ENCODE measurements at places on chromosomes 16 and 17. TPM values are rescaled to one million over a fixed set of nuclear protein-coding genes. Genes with fewer than 3 reads are reported as not detected.

DNA sequence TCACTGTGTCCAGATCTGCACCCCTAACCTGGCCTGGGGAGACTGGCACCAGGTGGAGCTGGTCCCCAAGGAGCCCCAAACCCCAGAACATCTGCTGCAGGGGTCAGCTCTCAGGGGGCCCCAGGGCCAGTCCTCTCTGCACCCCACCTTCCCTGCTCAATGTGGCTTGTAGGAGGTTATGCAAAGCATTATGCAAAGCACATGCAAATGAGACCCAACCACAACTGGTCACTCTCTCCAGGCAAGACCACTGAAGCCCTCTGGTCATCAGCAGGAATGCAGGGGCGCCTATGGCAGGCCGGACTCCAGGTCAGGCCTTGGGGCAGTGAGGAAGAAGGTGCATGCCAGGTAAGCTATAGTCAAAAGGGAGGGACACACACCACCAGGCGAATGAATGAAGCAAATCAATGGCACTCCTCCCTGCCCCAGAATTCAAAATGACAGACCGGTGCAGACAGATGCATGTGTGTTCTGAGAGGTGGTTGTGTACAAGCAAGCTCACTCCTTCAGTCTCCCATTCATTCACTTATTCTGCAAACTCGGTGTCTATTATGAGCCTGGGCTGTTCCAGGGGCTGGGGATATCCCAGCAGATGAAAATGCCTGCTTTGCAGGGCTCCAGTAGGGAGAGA, 48.0 kb downstream of the TMEM235 start:
- DNase-seq: no peak

Gene KCNH6
- total RNA-seq: not detected

Gene KRT40
- not detected for total RNA-seq

Gene CES5A
- total RNA-seq: not detected

GRCh38 chr17:178292-179065, 3.0 kb downstream of the DOC2B start:
- no peak for DNase-seq

DNA sequence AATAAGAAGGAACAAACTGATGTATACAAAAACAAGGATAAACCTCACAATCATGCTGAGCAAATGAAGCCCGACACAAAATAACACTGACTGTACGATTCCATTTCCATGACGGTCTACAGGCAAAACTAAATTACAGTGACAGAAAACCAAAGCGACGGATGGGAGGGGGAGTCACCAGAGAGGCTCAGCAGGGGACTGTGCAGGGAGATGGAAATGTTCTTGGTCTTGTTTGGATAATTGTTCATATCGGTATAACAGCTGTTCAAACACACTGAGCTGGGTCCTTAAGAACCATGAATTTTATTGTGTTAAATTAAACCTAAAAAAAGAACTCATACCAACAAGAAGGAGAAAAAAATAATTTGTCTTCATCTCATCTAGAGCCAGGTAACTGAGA, 97.8 kb downstream of the NXN start:
- no peak for DNase-seq

DNA sequence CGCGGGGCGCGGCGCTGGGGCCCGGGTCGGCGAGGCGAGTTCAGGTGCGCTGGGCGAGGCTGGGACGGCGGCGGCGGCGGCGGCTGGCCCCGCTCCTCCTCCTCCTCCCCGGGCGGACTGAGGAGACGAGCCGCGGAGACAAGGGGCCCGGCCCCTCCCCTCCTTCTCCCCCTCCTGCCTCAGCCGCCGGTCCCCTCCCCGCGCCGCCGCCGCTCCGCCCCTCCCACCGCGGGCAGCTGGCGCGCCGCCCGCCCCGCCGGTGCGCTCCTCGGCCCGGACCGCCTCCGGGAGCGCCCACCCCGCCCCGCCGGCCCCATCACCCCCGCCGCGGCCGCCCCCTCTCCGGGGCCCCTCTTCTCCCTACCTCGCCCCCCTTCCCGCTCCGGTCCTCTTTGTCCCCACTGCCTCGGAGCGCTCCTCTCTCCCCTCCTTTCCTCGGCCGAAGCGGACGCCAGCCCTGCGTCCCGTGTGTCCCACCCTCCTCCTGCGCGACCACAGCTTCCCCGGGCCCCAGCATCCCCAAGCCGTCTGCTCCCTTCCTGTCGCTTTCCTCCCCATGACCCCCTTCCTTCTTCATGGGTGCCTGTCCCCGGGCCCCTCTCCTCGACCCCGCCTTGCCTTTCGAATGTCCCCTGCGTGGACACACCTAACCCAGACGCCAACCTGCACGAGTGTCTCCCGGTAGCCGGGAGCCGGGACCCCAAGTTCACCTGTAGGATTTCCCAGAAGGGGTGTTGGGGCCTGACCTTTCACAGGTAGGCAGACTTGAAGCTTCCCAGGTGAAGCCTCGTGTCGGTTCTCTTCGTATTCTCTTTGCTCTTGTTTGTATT, at the start of gene TOX3:
TOX3 (minus strand) TSS at position 140 of the 830 bp plus-strand sequence. CDS start 420 bp downstream, outside the sequence.
- DNase-seq: peak; percentile 62

Gene CPSF4L
- not detected for total RNA-seq

DNA sequence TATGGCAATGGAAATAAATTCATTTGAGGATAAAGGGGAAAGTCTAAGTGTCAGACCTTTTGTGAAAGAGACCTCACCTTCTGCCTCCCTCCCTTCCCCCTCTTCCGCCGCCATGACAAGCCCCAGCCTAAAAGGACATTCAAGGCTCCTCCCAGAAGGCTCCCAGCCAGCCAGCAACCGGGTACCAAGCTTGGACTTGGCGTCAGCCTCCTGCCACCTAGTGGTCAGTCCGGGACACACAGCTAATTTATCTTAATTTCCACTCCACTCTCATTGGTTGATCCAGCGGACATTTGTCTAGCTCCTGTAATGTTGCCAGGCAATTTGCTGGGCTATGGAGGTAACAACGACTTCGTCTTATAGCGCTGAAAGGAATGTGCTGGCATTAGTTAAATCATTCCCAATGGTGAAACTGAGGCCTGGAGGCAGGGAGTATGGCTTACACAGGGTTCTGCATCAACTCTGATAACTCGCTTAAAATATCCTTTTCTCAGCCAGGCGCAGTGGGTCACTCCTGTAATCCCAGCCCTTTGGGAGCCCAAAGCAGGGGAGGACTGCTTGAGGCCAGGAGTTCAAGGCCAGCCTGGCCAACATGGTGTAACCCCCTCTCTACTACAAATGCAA, 19.3 kb upstream of the CLEC3A start:
- peak; percentile 93 for DNase-seq

DNA sequence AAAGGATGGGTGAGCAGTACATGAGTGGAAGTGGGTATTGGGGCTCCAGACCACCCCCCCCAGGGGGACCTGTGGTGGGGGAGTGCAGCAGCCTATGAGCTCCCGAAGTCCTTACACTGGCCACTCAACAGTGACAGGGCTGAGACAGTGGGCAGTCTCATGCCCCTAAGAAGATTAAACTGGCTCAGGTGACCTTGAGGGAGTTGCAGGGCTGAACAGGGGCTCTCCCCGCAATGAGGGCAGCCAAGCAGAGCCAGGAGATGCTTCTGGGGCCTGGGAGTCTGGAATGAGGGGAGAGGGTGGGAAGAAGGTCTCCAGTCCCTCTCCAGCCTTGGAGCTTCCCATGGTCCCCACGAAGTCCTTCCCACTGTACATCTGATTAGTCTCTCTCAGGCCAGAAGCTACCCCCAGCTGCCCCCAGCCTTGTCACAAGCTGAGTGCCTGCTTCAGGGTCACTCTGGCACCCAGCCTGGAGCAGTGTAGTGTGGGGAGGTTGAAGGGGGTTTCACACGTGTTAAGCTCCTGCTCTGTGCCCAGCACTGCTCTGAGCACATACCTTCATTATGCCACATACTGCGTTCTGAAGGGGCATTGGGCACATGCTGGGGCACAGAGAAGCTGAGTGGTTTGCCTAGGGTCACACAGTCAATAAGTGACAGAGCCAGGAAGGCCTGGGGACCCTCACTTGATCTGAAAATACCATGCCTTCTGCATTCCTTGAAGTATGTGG, 1.0 kb upstream of the CDH16 start:
- DNase-seq: no peak

Gene CHST5
- total RNA-seq: not detected

DNA sequence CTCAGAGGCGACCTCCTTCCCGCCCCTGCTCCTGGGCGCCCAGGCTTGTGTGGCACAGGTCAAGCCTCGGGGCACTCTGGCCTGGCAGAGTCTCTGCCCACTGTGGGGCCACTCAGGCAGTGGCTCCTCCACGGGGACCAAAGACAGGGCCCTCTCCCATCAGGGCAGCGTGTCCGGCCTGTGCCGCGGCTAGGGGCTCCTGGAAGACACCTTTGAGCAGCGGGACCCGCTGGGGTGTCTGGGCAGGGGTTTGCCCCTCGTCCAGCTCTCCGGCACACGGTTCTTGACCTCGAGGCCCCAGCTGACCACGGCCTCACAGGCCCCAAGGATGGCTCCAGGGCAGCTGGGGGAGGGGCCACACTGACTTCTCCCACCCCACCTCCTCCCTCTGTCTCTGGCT, 24.7 kb upstream of the SSTR5 start:
- no peak for DNase-seq

GRCh38 chr17:64261417-64262145, 1.5 kb downstream of the TEX2 start:
- DNase-seq: no peak

- DNase-seq: no peak
Measured at GRCh38 chr17:75668489-75668888, 1.4 kb downstream of the SAP30BP start.
